ENCODE measurements at places on chromosomes 6 and 20.

DNA sequence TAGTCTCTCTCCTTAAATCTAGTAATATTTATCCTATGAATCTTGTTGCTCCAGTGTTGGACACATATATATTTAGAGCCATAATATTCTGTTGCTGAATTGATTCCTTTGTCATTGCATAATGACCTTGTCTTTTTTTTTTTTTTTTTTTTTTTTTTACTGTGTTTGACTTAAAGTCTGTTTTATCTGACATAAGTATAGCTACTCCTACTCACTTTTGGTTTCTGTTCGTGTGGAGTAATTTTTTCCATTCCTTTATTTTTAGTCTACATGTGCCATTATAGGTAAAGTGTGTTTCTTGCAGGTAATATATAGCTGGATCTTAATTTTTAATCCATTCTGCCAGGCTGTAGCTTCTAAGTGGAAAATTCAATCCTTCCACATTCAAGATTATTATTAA, 166.5 kb downstream of the GMDS start:
- DNase-seq, result no peak

DNA sequence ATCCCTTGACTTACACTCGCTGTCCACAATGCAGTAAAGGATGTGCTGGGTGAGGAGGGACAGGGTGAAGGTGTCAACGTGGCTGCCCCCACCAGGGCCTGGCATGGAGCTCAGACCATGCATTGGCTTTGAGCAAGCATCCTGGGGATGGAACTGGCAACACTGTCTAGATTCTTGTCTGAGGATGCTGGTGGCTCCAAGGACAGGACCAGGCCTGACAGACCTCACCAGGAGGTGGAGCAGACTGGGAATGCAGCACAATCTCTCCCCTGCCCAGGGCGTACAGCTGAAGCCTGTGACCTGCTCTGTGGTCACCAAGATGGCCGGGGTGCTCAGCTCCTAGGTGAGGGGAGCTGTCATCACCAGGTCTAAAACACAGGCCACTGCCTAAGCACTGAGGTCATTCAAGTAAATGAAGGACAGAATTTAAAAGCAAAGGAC, 50.9 kb downstream of the MYH7B start:
- no peak for DNase-seq

- no peak for DNase-seq
These were observed 314.3 kb downstream of the EPHA7 start for GRCh38 chr6:93105017-93105416.

- DNase-seq, result no peak
These were observed 47.1 kb downstream of the ELMO2 start for GRCh38 chr20:46359233-46359751.

- DNase-seq, result peak; percentile 36
These were observed 28.7 kb downstream of the CFAP206 start for GRCh38 chr6:87436435-87436834.

- DNase-seq, result no peak
These were observed 149.4 kb downstream of the DHX35 start for GRCh38 chr20:39111359-39112177.

- DNase-seq, result no peak
These were observed 16.6 kb upstream of the LYRM2 start for GRCh38 chr6:89655122-89655521.

DNA sequence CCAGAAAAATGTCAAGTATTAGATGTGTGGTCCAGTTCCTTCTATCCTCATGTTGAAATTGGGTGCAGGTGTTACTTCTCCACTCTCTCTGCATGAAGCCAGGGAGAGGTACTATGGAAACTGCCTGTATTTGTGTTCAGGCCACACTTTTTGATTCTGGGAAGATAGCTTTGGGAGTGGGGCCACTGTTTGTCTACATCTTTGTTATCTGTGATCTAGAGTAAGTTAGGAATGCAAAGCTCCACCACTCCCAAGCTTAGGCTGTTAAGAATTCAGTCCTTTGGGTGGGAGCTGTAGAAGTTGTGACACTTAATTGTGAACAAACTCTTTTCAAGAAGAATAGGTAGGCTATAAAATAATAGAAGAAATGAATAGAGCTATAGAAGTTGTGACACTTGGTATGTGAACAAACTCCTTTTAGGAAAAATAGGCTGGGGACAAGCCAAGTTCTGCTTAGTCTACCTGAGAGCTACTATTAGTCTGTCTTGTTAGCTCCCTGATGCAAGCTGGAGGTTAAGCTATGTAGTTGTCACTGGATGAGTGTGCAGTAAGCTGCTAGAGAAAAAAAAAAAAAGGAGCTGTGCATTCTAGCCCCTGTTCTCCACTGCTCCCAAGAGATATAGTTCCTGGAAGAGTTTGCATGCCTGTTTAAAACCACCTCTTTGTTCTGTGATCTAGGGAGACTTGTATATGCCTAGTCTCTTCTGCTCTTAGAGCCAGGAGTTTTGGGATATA, 7.1 kb upstream of the GFRAL start:
- no peak for DNase-seq

GRCh38 chr6:17914651-17915050, 72.8 kb downstream of the KIF13A start:
- DNase-seq, result no peak

GRCh38 chr6:107340881-107341280, 118.5 kb downstream of the PDSS2 start:
- no peak for DNase-seq

GRCh38 chr20:45019027-45019761, 52.9 kb downstream of the STK4 start:
- DNase-seq, result no peak

DNA sequence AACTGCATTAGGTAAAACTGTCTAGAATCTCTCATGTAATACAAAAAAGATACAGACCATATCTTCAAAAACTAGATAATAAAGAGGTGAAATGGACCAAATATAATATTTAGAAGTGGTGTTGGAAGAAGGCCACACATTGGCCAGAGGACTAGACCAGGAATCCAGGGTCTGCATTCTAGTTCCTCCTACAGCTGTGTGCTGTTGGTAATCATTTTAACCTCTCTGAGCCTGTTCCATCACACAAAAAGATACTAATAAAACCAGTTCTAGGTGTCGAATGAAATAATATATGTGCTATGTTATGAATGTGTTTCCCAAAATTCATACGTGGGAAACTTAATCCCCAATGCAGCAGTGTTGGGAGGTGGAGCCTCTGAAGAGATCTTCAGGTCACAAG, 111.6 kb upstream of the RREB1 start:
- DNase-seq, result no peak

DNA sequence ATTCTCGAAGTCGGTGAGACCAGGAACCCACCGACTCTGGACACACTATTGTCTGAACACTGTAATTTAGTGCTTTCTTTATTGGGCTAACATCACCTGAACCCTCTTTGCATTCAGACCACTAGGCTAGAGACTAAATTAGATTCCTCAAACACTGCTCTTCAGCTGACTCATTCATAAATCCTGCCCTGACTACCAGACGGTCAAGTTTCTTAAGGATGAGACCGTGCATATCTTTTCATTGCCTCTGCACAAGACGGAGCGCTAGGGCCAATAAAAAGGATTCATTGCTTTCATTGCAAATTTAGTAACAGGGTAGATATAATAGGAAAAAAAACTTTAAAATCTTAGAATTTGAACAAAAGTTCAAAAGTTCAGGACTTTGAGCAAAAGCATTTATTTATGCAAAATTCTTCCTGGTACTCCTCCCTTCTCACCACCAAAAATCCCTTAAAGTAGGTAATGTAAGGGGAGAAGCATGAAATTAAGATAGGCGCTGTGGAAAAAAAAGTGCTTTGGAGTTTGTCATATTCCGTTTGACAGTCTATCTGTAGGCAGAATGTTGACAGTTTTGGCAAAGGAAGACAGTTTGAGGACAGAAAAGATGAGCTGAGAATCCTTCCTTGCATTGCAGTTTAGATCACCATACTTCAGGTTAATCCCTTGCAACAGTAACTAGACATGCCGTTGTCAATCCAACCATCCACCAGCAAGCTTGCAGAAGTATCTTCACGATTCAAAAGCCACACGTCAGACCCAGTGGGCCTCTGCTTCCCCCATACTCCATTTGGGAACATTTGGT, 328.6 kb upstream of the JARID2 start:
- DNase-seq, result no peak

DNA sequence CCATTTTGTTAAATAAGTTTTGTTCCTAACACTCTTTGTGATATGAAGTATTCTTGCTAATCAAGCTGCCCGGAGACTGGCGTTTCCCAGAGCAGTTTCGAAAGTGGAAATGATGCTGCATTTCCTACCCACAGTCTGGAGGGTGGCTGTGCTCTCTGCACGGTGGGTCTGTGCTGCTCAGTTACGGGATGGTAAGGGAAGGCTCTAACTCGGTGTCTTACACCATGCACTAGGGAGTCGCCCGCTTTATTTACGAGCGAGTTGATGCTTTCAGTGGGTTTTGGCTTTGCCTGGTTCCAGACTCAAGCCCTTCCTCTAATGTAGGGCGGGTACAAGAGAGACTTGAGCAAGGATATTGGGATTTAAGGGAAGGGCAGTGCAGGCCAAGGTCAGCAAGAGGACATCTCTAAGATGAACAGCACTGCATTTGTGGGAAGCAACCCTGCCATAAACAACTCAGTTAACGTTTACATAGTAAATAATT, 180.1 kb upstream of the AKAP12 start:
- no peak for DNase-seq

GRCh38 chr20:3919352-3919751, 30.2 kb downstream of the PANK2 start:
- DNase-seq, result no peak

GRCh38 chr6:136613477-136613876, 63.3 kb upstream of the MAP7 start:
- DNase-seq, result no peak

- no peak for DNase-seq
These were observed 108.2 kb downstream of the HFE start for GRCh38 chr6:26195376-26195923.

DNA sequence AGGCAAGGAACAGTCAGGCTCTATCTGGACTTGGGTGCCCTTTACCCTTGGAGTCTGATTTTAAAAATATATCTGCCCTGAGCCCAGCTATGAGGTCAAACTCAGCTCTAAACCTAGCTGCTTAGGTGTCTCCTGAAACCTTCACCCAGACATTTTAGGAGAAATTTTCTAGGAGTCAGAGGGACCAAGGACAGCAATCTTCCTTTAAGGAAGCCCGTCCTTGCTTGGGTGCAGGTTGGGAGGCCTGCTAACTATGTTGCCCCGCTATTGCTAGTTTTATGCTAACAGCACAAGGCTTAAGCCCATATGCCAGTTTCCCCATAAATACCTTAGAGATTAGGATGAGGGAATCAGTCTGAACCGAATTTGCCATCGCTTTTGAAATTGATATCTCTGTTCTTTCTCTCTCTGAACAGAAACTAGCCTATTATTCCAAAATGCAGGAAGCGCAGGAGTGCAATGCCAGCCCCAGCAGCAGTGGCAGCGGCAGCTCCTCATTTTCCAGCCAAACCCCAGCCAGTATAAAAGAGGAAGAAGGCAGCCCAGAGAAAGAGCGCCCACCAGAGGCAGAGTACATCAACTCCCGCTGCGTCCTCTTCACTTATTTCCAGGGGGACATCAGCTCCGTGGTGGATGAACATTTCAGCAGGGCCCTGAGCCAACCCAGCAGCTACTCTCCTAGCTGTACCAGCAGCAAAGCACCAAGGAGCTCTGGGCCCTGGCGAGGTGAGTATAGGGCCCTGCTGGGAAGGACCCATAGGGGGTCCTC, 2.6 kb downstream of the VGLL2 start:
- DNase-seq, result no peak

GRCh38 chr6:154738551-154738961, 5.3 kb downstream of the SCAF8 start:
- no peak for DNase-seq

DNA sequence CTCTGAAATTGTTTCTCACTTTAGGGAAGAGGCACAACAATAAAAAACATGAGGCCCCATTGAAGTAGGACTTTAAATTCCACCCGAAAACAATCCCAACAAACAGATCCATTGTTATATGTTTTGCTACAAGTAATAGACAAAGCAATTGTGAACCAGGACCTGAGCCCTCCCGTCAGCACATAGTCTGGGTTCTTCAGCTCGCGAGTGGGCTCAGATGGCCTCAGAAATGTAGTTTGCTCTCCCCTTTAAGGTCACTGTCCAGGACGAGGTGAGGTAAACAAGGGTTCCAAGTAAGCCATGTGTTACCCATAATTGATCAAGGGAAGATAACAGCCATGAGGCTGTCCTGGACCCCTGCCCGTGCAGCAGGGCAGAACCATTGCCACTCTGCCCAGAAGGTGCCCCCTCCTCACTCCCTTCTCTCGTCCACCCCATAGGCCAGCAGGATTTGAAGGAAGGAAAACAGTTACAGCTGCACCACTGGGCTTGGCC, 160.1 kb upstream of the QKI start:
- DNase-seq, result no peak

GRCh38 chr6:56954403-56955170, at the start of gene BEND6:
Gene BEND6 (plus strand): TSS chr6:56955107. CDS start chr6:56981811, 26,704 bp downstream.
- DNase-seq, result peak; percentile 51

GRCh38 chr6:48471326-48471725, 360.3 kb upstream of the PTCHD4 start:
- no peak for DNase-seq

DNA sequence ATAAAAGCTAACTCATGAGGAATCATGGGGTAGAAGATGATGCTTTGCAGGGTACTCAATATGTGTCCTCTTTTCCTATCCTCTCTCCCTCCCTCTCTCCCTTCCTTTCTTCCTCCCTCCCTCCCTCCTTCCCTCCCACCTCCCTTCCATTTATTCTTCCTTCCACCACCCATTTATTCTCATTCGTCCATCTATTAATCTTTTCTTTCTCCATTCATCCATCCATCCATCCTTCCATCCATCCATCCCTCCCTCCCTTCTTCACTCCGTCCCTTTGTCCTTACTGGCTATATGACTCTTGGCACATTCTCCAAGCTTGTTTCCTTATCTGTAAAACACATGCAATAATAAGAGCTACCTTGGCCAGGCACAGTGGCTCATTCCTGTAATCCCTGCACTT, 40.9 kb downstream of the ARHGAP40 start:
- no peak for DNase-seq

GRCh38 chr6:328136-328670, 35.9 kb downstream of the DUSP22 start:
- DNase-seq, result no peak

- no peak for DNase-seq
These were observed 26.2 kb upstream of the SRF start for GRCh38 chr6:43144879-43145278.

- DNase-seq, result no peak
These were observed 10.1 kb downstream of the ALDH5A1 start for GRCh38 chr6:24504649-24505586.

DNA sequence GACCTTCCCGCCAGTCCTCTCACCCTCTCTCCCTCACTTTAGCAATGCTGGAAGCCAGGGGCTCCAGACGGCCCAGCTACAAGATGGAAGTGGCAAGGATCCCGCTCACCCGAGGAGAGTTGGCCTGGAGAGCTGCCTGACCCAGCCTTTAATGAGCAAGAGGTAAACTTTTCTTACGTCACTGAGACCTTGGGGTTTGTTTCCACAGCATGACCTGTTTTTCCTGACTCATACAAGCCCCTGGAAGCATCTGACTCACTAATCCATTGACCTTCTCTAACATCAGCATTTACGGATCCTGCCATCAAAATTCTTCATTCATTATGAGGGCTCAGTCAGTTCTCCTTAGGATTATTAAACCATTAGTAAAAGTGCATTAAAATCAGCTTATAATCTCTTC, 120.4 kb downstream of the MYLK4 start:
- DNase-seq, result no peak
